ENCODE measurements at places on chromosomes 7 and 10.

DNA sequence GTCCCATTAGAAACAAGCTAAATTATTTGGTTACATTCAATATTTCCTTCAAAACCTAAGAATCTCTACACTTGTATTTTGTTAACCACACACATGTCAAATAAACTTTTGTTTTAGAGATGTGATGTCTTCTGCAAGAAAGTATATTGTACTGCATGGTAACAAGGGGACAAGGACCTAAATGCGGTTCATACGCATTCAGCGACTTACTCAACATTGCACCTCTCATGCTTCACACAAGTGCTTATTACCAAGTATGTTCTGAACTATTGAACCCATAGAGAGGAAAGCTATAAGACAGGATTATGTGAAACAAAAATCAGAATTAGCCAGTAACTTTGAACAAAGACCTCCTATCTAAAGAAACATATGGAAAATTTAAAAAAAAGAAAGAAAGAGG is 68.3 kb downstream of the CREB5 start:
- DNase-seq, result no peak

- DNase-seq, result no peak
Measured at GRCh38 chr10:77771851-77772250, 134.2 kb upstream of the KCNMA1 start.

DNA sequence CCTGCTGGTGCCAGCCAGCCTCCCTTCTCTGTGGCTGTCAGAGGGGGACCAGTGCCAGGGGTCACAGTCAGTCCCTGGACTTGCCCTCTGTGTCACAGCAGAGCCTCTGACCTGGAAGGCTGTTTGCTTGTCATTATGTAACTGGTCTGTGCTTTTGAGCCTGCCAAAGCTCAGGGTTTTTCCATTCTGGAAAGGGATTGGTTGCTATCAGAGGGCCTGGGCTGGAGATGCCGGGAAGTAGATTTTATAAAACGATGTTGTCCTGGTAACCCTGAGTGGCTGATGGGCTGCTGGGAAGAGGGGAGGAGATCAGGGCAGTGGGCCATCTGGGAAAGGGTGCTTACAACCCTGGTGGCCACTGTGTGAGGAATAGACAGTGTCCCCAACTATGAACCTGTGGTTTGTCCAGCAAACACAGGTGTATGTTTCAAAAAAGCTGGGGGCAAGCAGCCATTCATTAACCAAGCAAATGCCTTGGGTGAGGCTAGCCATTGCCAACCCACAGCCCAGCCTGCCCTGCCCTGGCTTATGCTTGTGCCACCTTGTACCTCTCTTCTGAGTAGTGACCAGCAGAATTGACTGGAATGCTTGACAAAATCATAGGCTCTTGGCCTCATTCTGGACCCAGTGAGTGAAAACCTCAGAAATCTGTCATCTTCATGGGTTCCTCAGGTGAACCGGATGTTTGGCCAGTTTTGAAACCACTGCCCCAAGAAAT is 21.6 kb downstream of the SFTPD start:
- no peak for DNase-seq

GRCh38 chr7:92720604-92721350 is 115.6 kb downstream of the CDK6 start:
- DNase-seq, result no peak

DNA sequence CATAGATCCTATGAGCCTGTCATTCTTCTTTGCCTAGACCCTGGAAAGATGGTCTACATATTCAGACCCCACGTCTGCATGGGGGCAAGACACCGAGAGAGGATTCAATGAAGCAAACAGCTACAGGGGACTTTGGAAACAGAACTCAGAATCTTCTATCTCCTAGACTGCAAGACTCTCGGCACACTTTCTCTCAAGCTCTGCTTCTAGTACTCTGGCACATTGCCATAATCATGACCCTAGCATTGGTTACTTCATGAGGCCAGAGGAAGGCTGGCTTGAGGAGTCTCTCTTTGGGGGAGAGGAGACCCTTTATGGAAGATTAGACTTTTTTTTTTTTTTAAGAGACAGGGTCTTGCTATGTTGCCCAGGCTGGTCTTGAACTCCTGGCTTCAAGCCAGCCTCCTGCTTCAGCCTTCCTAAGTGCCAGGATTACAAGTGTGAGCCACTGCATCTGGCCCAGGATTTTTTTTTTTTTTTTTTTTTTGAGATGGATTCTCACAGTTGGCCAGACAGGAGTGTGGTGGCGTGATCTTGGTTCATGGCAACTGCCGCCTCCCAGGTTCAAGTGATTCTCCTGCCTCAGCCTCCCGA is 20.7 kb downstream of the CCDC3 start:
- no peak for DNase-seq

DNA sequence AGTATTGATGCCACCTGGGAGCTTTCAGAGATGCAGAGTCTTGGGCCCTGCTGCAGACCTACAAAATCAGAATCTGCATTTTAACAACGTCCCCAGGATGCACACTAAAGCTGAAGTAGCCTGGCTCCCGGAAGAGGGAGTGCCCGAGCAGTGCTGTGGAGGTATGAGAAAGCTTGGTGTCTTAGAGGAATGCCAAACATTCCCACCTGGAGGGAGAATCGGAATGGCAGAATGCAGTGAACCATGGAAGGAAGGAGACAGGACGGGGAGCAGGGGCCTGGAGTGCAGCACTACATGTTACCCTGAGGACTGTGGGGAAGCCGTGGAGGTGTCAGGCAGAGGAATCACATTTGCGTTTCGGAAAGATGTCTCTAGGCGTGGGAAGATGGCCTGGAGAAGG is 90.9 kb downstream of the AOAH start:
- DNase-seq, result no peak

- DNase-seq, result no peak
Measured at GRCh38 chr10:26859241-26860101, 1.3 kb downstream of the ABI1 start.

DNA sequence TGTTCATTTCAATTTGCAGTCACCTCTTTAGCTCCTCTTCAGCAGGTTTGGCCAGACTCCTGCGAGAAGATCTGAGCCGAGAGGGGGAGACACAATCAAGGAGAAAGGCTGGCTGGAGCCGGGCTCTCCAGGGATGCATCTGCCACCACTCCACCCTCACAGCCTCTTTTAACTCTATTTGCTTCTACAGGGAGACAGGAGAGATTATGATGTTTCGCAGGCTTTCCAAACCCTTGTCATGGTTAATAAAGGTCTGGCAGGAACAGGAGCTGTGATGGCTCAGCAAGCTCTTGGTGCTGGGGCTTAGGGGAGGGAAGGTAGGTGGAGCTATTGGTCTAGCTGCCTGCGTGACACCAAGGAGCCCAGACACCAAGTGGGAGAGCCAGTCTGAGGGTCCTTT is 448.1 kb upstream of the PODXL start:
- DNase-seq, result no peak

GRCh38 chr10:58972576-58973234 is 203.7 kb upstream of the PHYHIPL start:
- DNase-seq, result no peak

DNA sequence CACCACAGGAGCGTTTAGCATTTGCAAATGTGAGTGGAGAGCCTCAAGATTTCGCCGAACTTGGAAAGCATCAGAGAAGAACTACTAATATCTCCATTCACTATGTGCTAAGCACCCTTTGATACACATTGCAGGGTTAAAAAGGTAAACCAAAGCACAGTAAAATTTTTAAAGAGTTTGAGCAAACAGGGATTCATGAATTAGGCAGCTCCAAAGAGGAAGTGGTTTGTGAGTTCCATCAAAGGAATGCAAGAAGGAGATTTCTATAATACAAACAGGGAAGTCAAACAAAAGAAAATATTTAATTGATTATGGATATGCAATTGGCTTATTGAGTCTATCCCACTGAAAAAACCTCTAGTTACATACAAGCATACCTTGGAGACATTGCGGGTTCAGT is 81.1 kb upstream of the TMEM72 start:
- DNase-seq, result no peak

- no peak for DNase-seq
Measured at GRCh38 chr10:34576797-34577196, 238.3 kb downstream of the PARD3 start.

- no peak for DNase-seq
Measured at GRCh38 chr7:635227-635626, 91.3 kb upstream of the DNAAF5 start.

DNA sequence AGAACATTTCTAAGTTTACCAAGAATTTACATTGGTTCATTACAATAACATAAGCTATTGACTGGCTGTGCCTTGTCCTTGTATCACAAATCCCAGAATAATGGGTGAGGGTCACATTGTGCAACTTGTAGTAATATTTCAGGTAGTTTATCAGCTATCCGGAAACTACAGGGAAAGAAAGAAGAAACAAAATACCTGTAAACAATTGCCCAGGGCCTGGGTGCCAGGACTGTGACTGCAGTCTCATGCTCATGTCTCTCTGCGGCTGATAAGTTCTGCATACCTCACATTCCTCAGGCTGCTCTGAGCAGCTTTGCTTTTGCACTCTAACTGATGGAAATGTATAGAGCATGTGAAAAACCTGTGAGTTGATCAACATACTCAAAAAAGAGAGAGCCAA is 131.8 kb upstream of the TRIM24 start:
- DNase-seq, result no peak

Data from SHP77 (cell line).